ENCODE measurements at places on chromosomes 6 and 20.

DNA sequence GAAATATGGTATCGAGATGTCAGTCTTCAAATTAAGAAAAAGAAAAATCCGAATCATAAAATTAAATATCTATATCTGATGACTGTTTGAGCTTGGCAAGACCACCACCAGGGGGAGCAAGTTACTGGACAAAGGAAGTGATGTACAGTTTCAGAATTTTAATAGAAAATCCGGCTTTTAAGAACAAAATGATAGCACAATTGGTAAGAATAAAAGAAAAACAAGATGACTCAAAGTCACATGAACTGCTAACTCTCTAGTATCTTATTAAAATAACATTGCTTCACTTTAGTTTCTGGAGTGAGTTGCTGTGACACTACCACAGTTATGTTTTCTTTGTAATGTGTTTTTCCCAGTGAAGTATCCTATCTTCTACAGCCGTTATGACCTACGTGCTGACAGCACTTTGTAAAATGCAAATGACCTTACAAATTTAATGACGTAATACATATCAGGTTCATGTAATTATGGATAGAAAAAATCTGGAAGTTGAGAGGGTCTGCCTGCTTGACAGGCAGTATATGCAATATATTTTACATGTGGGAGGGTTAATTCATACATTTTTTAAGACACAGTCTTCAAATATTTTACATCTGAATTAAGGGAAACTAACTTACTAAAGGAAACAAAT is 405.3 kb upstream of the HS3ST5 start:
- DNase-seq, result peak; percentile 45

GRCh38 chr6:122025104-122025503 is 374.3 kb upstream of the HSF2 start:
- DNase-seq, result no peak

DNA sequence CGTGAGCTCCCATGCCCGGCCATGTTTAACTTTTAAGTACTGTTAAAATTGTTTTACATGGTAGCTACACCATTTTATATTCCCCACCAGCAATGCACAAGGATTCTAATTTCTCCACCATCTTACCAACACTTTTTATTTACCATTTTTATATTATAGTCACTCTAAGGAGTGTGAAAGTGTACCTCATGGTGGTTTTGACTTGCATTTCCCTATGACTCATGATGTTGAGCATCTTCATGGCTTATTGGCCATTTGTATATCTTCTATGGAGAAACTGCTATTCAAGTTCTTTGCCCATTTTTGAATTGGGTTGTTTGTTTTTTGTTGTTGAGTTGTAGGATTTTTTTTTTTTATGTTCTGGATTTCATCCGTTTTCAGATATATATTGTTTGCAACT is 15.6 kb upstream of the BPHL start:
- DNase-seq, result peak; percentile 28

DNA sequence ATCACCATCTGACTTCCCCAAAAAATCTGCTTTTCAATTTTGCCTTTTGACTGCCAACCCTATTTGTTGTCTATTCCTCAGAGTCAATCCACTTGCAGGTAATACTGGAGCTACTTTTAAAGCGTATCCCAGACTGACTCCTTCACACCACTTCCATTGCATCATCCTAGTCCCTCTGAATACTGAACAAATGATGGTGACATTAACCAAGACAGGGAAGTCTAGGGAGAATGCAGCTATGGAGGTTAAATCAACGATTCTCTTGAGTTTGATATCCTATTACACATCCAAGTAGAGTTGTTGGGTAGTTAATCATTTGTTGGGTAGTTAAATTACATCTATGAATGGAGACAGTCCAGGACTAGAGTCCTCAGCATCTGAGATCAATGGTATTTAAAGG is 2.0 kb downstream of the OGFRL1 start:
- DNase-seq, result no peak

DNA sequence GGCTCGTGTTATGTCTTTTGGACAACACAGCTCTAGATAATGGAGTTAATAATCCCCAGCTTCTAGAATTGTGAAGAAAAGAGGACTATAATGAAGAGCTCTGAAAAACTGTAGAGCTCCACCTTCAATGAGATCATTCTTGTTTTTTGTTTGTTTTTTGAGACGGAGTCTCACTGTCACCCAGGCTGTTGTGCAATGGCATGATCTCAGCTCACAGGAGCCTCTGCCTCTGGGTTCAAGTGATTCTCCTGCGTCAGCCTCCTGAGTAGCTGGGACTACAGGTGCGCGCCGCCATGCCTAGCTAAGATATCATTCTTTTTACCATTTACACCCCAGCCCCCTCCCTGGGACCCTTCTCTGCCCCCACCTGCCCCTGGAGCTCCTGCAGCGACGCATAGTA is 36.6 kb downstream of the ERGIC3 start:
- DNase-seq, result no peak

- no peak for DNase-seq
Observed at GRCh38 chr6:26202811-26203583, 115.8 kb downstream of the HFE start.
